ENCODE measurements at places on chromosomes 3 and 15.

GRCh38 chr15:74504418-74504817, 36.6 kb upstream of the ARID3B start:
- no peak for DNase-seq

- no peak for DNase-seq
Measured at GRCh38 chr15:34927726-34928125, 41.8 kb downstream of the AQR start.

GRCh38 chr3:10329495-10330015, 8.6 kb upstream of the SEC13 start:
- DNase-seq = no peak

DNA sequence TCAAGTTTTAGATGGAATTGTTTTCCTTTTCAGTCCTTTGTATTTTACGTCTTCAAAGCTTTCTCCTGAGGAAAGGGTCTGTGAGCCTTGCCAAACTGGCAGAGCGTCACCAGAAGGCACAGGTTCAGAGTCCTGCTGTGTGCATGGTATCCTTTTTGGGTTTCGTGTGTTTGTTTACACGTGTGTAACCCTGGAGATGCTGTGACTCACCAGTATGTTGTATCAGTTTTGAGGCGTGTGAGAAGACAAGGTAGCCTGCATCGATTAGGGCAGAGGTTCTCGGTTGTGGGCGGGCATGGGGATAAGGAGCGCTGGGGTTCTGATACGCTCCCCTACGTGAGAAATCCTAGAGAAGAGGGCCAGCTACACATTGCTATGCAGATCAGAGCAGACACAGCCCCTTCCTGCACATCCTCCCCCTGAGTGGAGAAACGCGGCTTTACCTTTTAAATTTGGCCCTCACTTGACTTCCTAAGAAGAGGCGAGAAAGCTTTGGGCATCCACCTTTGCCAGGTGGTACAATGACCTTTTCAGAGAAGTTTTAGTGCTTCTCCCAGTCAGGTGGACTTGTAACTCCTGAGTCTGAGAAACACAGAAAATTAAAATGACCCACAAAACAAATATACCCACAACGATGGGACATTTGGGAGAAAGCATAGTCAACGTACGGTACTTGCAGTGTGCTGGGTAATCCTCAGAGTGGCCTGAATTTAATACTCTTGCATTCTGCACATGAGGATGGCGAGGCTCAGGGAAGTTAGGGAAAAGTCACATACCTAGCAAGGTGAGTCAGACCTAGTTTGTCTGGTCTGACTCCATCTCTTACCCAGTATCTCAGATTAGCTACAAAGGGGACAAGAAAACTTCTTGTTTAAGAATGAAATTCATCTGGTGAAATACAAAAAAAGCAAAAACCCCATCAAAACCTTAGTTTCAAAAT, 38.1 kb downstream of the TRAK1 start:
- DNase-seq = no peak

- no peak for DNase-seq
Measured at GRCh38 chr3:139737682-139738361, 60.0 kb upstream of the NMNAT3 start.

DNA sequence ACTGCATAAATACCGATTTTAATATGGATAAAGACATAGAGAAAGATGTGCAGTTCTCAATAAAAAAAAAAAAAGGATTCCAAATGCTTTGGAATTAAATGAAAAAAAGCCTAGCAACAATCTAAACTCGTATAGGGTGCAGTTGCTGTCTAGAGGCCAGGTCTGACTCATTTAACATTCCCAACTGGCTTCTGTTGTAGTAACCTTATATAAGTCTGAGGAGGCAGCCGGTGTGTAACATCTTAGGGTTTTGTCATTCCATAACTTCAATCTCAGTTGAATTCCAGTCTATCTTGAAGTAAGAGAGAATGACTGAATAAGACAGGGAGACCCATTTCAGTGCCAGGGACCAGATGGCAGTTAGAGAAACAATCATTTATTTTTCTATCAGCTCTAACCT, 6.5 kb downstream of the PDCD10 start:
- no peak for DNase-seq

DNA sequence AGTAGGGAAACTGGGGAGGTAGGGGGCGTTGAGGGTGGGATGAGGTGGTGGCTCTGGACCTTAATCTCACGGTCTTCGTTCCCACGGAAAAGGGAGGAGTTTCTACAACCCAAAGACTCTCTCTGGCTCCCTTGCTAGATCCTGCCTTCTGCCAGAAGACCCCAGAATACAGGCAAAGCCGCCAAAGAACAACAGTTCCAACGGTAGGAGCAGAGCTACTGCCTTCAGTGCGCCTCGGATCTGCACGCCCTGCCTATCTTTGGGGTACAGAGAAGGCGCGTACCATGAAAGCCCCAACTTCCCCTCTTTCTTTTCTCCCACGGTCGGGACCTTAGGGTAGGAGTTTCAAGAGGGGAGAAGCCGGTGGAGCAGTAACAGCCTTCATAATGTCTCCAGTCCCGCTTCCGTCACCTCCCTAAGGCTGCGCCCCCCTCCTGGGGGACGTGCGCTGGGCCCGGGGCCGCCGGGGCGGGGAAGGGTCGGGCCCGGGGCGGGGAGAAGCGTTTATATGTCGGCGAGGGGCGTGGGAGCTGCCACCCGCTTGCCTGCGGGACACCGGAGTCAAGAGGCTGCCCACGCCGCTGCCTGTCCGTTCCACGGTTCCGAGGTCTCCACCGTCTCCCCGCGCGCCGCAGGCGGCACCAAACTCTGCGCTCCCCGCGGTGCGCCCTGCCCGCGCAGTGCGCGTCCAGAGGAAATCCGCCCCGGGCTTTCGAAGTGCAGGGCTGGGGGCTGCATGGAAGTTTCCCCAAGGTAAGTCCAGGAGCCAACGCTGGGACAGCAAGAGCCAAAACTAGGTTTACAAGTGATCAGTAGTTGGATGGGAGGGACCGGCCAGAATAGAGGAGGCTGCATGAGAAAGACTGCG, at the start of gene COL6A6:
Gene COL6A6 (plus strand): TSS at position 533 of the 868 bp plus-strand sequence. CDS start 43,188 bp downstream, outside the sequence.
- no peak for DNase-seq

GRCh38 chr15:81183439-81183775, 13.3 kb upstream of the IL16 start:
- DNase-seq = no peak

- no peak for DNase-seq
Measured at GRCh38 chr3:49793486-49794085, 6.1 kb downstream of the CDHR4 start.

- DNase-seq = no peak
Measured at GRCh38 chr3:157639756-157640426, 136.7 kb upstream of the VEPH1 start.

DNA sequence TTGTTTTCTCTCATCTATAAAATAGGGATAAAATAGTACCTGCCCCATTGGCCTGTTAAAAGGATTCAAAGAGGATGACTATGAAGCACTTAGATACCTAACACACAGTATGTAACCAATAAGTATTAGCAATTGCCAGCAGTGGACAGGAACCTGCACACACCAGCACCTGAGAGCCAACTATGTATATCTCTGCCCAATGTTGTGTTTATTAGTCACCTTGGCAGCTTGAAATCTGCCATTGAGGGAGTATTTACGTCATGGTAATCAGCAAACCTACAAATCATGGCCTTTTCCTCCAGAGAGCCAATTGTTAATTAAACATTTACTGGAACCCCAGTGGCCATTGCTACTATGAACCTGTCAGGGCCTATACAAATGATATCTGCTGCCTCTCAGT, 13.8 kb downstream of the LARS2 start:
- DNase-seq = no peak

GRCh38 chr3:4467522-4467867, 426 bp upstream of the SUMF1 start:
- no peak for DNase-seq

- DNase-seq = no peak
Measured at GRCh38 chr15:64987136-64987535, 2.6 kb downstream of the SPG21 start.

GRCh38 chr3:7744850-7745249, 756.8 kb upstream of the LMCD1 start:
- DNase-seq = no peak

DNA sequence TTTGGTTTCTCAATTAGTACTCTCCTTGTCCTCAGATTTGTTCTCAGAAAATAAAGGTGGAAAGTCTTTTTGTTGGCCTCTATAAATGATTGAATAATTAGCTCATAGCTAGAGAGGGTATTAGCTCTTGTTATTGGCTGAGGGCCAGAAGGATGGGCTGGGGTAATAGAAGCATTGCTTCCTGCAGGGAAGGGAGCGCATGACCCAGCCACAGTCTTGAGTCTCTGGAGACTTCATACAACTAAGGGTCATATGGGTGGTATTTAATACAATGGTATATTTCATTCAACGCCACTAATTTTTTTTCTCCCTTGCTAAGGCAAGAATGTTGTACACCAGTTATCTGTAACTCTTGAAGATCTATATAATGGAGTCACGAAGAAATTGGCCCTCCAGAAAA, 8.4 kb downstream of the DNAJA4 start:
- no peak for DNase-seq

GRCh38 chr3:153172796-153173757, 11.1 kb downstream of the RAP2B start:
- DNase-seq = no peak

- DNase-seq = no peak
Measured at GRCh38 chr3:195041871-195042742, 228.9 kb downstream of the XXYLT1 start.

DNA sequence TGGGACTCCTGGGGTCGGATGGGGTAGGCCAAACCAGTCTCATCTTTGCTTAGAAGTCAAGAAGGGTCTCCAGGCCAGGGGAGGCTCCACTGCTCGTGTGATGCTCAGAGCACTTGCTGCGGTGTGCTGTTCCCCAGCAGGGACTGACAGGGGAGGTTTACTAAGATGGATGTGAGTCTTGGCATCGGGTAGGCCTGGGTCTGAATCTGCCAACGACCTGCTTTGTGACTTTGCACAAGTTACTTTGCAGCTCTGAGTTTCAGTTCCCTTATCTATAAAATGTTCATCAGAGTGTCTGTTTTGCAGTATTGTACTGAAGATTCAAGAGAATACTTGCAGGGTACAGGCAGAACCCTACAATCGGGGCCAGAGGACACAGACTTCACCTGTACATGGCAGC, 17.3 kb upstream of the CDCP1 start:
- DNase-seq = no peak

GRCh38 chr3:28502397-28502937, 153.8 kb upstream of the AZI2 start:
- no peak for DNase-seq

DNA sequence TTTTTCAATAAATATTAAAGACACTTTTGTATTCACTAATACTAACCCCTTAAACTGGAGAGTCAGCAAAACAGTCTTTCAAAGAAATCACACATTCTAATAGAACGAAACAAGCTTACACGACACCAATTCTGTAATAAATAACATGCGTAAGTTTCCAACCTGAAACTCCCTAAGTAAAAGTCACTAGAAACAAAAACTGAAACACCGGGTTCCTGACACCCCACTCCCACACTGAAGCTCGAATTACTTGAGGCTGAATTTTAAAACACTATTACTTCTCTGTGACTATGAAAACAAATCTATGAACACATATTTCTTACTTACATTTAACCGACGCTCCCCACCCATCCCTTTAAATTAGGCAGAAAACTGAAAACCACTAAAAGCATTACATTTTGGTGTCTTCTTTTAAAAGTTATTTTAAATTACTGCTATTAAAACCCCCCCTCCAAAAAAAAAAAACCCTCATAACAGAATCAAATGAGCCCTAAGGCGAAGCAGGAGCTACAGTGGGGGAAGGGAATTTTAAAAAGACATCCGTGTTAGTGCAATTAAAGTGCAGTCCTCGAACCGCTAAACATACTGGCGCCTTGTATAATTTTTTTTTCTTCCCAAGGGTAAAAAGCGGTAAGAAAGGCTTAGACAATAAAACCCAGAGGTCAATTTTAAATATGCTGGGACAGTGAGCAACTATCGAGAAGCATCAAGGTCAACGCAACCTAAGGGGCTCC, 878 bp downstream of the SPPL2A start:
- no peak for DNase-seq

DNA sequence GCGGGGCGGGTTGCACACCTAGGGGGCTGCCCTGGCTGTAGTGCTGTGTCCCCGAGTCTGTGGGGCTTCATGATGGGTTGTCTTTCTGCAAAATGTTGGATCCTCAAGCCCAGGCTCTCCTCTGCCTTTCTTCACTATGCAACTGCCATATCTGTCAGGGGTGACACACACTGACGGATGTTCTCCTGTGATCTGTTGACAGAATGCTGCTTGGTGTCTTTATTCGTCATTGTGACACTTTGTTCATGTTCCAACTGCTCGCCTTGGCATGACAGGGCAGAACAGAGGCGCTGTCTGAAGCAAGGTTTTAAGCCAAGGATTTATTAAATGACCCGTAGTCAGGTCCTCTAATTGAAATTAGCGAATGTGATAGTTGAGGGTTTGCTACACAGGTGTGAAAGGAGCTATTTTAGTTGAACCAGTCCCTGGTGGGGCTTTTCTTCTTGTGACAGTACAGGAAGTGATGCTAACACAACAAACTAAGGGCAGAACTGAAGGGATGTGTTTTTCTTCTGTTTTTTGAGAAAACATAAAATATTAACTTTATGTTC, 173.4 kb downstream of the MCTP2 start:
- no peak for DNase-seq

DNA sequence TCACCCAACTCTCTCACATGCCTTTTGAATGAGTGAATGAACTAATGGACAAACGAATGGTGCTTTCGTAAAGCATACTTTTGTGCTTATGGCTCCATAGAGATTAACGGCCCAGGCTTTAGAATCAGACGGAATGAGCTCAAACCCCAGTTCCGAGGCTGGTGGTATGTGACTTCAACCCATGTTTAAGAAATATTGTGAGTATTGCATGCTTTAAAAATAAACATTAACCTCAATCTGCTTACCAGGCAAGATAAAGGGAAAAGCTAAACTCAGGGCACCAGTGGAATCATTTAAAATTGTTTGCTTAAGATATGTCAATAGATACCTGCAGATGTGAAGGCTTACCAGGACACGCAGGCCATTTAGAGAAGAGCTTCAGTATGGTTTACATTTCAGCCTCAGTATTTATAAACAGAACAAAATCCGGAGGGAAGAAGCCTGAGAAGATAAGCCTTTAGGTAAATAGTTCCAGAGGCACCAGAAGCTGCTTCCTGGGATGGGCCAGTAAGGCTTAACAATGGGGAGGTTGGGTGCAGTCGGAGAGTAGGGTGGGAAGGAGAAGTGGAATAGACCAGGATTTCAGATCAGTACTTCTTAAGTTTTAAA, 186.4 kb downstream of the ADAMTS9 start:
- no peak for DNase-seq

DNA sequence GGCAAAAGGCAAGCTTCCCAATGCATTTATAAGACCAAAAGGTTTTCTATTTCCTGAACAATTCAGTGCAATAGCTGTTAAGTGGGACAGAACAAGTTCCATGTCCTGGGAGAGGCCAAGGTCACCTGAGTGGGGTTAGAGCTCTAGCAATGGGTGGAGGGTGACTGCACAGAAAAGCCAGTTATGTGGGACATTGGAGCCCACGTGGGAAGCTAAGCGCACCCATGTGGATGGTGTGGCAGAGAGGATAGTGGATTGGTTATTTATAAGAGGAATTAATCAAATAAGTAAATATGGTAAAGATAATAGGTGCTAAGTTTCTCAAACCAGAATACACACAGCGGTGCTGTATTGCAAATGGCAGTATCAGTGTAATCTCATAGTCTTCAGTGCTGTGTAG, 6.3 kb downstream of the NSMCE3 start:
- no peak for DNase-seq

GRCh38 chr3:119245778-119246177, 5.1 kb upstream of the B4GALT4 start:
- no peak for DNase-seq

GRCh38 chr15:75696854-75697259, 15.8 kb downstream of the CSPG4 start:
- no peak for DNase-seq

All from stimulated activated CD8-positive, alpha-beta memory T cell treated with anti-CD3 and anti-CD28 coated beads, Interleukin-4, amount 100 ng/mL, for 24 hours (primary cell).